ENCODE measurements at places on chromosomes 2 and 18.
A peak's percentile ranks its signal among the peaks of the same experiment; 100 is the strongest.

- H3K27ac ChIP-seq: no peak overlapping the region
- H3K4me1 ChIP-seq: peaks cover 2% of the 10 kb centered on the region
- DNase-seq: peak; percentile 47
- no peaks in the 10 kb centered on the region for H3K27me3 ChIP-seq
- peaks cover 3% of the 10 kb centered on the region for H3K36me3 ChIP-seq
- no peak overlapping the region for H3K4me3 ChIP-seq
These were observed 285.9 kb downstream of the RNF144A start for GRCh38 chr2:7203056-7203467.

DNA sequence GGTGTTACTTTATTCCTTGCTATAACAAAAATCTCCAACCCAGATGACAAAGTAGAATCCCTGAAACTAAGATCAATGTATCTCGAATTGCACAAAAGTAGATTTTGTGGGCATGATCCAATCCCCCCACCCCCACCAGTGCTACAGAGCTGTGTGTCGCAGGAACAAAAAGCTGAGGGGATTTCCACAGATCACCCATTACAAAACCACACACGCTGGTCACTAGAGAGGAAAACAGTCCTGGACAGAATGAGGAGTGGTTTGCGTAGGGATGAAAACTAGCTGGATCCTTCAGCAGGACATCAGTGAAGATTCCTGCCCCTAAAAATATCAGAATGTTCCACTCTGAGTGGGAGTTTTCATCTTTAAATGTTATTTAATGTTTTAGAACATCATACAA is 165.3 kb upstream of the STK17B start:
- no peaks in the 10 kb centered on the region for H3K27me3 ChIP-seq
- H3K27ac ChIP-seq: no peak overlapping the region
- peaks cover 2% of the 10 kb centered on the region for H3K36me3 ChIP-seq
- DNase-seq: no peak

DNA sequence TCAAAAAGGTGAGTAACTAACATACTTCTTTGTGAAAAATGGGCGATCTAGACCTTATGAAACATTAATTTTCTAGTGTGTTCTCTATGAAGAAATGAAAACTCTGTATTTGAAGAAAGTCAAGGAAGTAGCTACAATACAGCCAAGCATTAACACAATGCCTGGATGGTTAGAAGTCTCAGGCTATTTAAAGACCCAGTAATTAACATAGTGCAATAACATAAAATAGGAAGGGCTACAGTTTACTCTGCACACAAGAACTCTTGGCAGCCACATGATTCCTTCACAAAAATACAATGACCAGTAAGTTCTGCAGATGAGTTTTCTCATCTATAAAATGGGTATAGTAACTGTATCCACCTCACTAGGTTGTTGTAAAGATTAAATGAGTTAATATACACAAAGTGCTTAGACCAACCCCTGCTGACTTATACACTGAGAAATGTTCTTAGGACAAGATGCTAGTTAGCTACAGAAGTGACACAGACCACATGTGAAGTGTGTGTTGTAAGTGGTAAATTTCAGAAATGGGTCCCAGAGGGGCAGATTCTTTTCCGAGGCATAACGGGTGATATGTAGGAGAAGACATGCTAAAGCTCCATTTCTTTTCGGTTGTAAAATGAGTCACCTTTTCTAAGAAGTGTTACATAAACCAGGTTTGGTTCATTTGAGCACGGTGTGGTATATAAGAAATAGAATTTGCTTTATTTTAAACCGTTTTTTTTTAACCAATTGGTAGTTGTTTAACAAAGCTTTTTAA is 61.8 kb downstream of the CXCR4 start:
- no peaks in the 10 kb centered on the region for H3K27me3 ChIP-seq

DNA sequence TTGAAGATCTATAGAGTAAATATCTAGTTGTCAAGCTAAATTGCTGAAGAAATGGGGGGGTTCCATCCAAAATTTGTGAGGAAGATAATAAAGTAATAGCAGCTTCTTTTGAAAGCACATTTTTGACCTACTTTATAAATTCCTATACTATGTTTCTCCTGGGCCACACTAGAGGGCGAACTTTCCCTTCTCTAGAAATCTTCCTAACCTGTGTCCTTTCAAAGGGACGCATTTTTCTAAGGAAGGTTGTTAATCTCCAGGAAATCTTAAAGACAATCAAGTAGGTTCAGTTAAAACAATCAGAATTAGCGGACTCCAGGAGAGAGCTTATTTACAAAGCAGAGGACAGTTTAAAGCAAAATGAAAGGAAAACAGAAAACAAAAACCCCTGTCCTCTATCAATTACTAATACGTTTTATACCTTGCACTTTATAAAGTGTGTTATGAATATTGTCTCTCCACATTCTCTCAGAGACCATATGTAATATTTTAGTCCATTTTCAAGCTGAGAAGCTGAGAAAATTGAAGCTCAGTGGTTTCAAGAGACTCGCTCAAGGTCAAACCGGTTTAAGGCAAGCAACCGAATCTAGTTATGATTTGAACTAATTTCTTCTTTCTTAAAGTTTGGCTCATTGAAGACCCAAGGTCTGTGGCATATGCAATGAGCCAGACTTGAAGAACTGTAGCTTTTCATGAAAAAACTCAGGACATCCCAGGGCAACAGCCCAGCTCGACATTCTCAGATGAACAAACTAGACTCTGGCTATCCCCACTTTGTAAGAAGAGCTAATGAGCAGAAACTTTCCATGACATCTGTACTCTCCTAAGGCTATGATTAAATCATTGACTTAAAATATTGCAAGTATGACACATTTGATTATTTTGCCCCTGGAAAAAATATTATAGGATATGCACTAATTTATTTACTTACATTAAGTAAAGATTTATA is 273.6 kb downstream of the PAX3 start:
- H3K4me1 ChIP-seq: peaks cover 2% of the 10 kb centered on the region
- no peak for DNase-seq
- H3K27ac ChIP-seq: no peak overlapping the region

GRCh38 chr2:121974897-121975661 is 219.6 kb downstream of the TSN start:
- H3K4me3 ChIP-seq: peak overlapping the region; percentile 45
- peak; percentile 24 for DNase-seq
- H3K27ac ChIP-seq: no peak overlapping the region
- no peaks in the 10 kb centered on the region for H3K27me3 ChIP-seq
- peaks cover 3% of the 10 kb centered on the region for H3K4me1 ChIP-seq

DNA sequence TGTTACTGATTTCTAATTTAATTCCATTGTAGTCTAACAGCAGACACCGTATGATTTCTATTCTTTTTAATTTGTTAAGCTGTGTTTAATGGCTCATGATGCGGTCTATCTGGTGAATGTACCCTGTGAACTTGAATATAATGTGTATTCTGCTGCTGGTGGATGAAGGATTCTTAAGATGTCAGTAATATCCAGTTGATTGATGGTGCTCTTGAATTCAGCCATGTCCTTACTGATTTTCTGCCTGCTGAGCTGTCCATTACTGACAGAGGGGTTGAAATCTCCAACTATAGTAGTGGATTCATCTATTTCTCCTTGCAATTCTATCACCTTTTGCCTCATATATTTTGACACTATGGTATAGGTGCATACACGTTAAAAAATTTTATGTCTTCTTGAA is 373.3 kb upstream of the RAB12 start:
- DNase-seq: no peak
- no peaks in the 10 kb centered on the region for H3K36me3 ChIP-seq
- H3K4me3 ChIP-seq: no peak overlapping the region

DNA sequence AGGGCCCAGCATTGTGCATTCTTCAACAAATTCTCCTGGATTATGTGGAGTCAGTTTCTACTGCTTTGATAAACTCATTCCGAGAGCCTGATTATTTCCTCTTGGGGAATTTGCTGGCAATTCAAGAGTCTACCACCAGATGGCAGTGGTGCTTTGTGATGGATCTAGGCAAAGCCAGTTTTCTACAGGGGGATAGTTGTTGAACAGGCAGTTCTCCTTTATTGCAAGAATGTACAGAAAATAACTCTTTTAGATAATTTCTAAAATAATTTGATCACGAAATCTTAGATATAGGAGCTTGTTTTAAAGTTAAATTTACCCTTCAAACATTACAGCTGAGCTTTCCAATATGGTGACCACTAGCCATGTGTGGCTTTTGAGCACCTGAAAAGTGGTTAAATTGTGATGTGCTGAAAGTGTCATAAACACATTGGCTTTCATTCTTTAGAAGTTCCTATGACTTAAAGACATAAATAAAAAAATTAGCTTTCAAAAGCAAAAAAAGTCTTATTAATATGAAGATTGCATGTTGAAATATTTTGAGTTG is 66.7 kb upstream of the HAAO start:
- H3K4me1 ChIP-seq: peaks cover 2% of the 10 kb centered on the region
- no peak overlapping the region for H3K4me3 ChIP-seq
- no peaks in the 10 kb centered on the region for H3K36me3 ChIP-seq
- no peaks in the 10 kb centered on the region for H3K27me3 ChIP-seq
- H3K27ac ChIP-seq: no peak overlapping the region

GRCh38 chr2:17791121-17791816 is 25.0 kb upstream of the MSGN1 start:
- H3K4me3 ChIP-seq: no peak overlapping the region
- DNase-seq: no peak
- no peaks in the 10 kb centered on the region for H3K36me3 ChIP-seq

- no peaks in the 10 kb centered on the region for H3K36me3 ChIP-seq
- no peak for DNase-seq
- no peak overlapping the region for H3K4me3 ChIP-seq
- H3K4me1 ChIP-seq: no peaks in the 10 kb centered on the region
- no peaks in the 10 kb centered on the region for H3K27me3 ChIP-seq
- H3K27ac ChIP-seq: no peak overlapping the region
These were observed 373.9 kb downstream of the PTPRM start for GRCh38 chr18:7940971-7941370.

DNA sequence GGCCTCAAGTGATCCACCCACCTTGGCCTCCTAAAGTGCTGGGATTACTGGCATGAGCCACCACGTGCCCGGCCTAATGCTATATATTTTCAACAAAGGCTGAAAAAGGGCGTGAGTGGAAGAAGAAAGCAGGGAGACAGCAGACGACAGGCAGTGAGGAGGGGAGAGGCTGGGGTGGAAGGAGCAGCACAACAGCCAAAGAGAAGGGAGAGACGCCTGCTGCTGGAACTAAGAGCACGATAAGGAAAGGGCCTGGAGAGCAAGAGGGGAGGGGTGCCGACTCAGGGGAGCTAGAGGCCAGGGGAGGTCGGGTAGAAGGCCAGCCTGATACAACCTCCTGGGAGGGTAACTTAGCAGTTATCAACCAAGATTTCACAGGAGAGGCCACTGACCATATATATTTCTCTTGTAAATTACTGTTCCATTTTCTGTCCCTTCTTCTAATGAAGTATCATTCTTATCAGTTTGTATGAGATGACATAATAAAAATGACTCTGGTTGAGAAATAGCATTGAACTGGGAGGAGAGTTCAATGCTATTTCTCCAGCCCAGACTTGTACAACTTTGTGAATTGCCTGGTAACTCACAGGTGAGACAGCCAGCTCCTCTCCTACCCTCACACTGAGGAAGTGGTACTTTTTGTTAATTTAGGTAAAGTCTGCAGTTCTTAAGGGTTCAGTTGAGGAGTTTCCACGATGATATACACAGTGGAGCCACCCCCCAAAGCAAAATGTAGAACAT is 5.8 kb upstream of the RNU4ATAC start:
- H3K27ac ChIP-seq: no peak overlapping the region
- no peak overlapping the region for H3K4me3 ChIP-seq
- peaks cover 20% of the 10 kb centered on the region for H3K36me3 ChIP-seq
- DNase-seq: no peak
- no peaks in the 10 kb centered on the region for H3K27me3 ChIP-seq

GRCh38 chr2:71687412-71687811 is 234.1 kb downstream of the DYSF start:
- DNase-seq: no peak
- H3K27me3 ChIP-seq: peaks cover 10% of the 10 kb centered on the region
- H3K4me1 ChIP-seq: no peaks in the 10 kb centered on the region
- no peak overlapping the region for H3K4me3 ChIP-seq

GRCh38 chr2:67694445-67694844 is 297.3 kb downstream of the ETAA1 start:
- H3K27ac ChIP-seq: no peak overlapping the region
- DNase-seq: no peak
- H3K36me3 ChIP-seq: no peaks in the 10 kb centered on the region
- H3K4me1 ChIP-seq: no peaks in the 10 kb centered on the region

DNA sequence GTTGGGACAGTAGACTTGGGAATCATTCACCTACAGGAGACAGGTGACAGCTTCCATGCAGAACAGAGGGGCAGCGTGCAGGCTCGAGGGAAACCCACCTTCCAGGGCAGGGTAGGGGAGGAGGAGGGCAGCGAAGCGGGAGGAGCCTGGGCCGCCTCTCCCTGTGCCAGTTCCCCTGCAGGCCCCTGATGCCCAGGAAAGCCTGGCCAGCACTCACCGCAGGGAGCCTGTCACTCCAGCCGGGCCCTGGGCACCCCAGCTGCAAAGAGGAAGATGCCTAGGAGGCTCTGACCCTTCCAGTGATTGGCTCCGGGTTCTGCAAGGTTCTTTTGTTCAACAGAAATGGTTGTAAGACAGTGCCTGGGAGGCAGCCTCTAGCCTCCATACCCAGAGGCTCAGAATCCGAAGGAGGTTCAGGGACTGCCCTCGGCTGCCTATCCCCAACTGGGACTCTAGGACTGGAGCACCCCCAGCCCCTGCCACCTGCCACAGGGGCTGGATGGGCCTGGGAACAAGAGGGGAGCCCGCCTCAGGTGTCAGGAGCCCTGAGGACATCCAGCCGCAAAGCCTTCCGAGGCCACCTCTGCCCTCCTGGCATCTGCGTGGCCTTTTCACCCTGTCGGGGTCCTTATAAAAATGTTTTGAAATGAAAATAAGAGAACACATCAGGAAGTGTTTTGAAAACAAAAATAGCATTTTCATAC is 103.2 kb downstream of the PTGR3 start:
- no peaks in the 10 kb centered on the region for H3K36me3 ChIP-seq
- no peaks in the 10 kb centered on the region for H3K4me1 ChIP-seq
- H3K27ac ChIP-seq: no peak overlapping the region
- no peak overlapping the region for H3K4me3 ChIP-seq
- H3K27me3 ChIP-seq: no peaks in the 10 kb centered on the region

- H3K27me3 ChIP-seq: peaks cover 16% of the 10 kb centered on the region
- no peak for DNase-seq
- H3K27ac ChIP-seq: no peak overlapping the region
- peaks cover 7% of the 10 kb centered on the region for H3K4me1 ChIP-seq
- no peaks in the 10 kb centered on the region for H3K36me3 ChIP-seq
These were observed 80.6 kb upstream of the UXS1 start for GRCh38 chr2:106274668-106275067.

DNA sequence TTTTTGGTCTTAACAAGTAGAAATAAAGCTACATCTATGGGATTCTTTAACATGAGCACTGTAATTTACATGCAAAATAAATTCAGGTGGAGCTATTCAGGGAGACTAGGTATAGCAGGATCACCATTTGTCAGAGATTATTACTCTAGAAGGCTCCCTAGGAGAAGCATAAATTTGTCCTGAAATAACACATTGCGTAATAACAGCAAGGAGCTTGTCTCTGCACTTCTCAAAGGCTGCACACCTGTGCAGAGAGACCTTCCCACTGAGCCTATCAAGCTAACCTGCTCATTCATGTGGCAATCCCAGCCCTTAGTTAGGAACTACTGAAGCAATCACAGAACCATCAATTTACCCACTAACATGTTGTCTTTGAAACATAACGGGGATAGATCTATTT is 437.4 kb upstream of the MC4R start:
- no peak overlapping the region for H3K4me3 ChIP-seq
- no peak for DNase-seq
- no peaks in the 10 kb centered on the region for H3K36me3 ChIP-seq
- no peak overlapping the region for H3K27ac ChIP-seq

Data from activated naive CD8-positive, alpha-beta T cell treated with anti-CD3 and anti-CD28 coated beads for 36 hours (primary cell).